ENCODE measurements at places on chromosomes 4 and X.
A peak's percentile ranks its signal among the peaks of the same experiment; 100 is the strongest.

DNA sequence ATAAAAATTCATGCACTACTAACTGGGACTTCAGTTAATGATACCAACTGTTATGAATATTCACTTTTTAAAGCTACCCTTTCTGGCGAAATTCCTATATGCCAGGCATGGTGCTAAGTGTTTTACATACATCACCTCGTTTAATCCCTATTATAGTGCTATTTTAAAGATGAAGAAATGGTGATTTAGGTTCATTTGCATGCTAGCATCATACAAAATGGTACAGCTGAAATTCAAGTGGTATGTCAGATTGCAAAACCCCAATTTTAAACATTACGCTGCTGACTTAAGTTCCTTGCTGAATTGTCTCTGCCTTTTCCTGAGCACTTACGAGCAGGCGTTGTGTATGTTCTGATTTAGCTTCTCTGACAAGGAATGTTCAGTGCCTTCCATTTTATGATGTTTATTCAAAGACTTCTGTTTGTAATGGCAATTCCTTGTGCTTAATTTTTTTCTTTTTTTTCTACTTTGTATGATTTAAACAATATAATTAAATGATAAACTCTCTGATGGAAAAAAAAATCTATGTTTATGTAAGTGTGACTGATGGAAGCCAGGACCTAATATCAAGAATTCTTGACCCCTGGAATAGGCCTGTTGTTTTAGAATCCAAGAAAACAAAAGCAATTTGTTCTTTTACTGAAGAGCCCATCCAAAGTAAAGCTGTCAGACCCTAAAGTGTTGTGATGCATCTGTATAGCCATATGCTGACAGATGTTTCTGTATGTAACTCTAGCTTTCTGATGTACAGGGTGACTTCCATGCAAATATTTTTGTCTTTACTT is 148.1 kb downstream of the PCDH7 start:
- no peak for DNase-seq

- no peak for DNase-seq
Measured at GRCh38 chr4:176883108-176883550, 90.4 kb upstream of the VEGFC start.

DNA sequence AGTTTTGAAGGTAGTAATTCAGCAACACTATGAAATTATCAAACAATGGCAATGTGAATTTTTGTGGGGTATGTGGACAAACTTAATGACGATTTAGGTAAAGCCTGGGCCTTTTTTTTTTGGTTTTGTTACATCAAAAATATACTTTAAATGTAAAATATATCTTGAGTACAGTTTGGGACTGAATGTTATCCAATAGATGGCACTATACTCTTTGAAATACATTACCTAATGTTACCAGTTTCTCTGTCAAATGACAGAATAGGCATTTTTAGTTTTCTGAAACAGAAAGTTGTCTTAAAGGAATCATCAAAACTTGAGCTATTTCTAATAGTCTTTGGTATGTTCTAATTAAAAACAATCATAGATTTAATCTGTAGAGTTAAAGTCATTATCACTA is 1651.9 kb downstream of the C4orf33 start:
- no peak for DNase-seq

GRCh38 chrX:44705817-44706551 is 137.8 kb upstream of the DUSP21 start:
- no peak for DNase-seq

DNA sequence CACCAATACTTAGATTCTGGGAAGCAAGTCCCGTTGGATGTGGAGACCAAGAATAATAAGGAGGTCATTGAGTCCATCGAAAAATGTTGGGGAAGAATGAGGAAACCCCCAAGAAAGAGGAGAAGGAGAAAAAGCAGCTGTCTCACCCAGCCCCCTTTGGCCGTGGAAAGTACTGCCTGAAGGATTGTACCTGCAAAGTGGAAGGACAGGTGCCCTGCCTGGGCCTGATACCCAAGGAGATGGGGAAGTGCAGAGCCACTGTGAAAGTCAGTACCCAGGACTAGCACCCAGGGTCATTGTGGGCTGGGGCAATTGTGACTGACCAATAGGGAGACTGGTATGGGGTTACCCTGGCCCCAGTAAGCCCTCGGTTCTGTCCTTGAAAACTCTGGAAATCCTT is 13.8 kb upstream of the CFAP299 start:
- DNase-seq = no peak

GRCh38 chr4:184273166-184274147 is 55.8 kb upstream of the ENPP6 start:
- no peak for DNase-seq

GRCh38 chr4:83209419-83209818 is 75.2 kb downstream of the COQ2 start:
- no peak for DNase-seq

DNA sequence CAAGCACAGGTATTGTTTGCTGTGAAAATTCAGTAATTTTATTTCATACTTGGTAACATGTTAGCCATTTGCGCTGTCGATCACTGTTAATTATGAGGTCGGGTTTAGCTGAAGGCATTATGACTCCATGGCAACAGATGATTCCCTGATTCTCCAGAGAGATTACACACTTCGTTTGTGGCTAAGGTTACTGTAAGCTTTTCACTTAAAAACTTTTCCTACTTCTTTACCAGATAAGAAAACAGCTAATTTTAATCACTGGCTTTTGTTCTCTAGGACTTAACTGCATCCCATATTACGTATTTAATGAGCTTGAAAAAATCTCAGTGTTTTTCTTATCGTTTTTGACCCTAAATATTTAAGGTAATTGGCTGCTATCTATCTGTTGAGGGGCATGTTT is 2.1 kb downstream of the GSTCD start:
- DNase-seq = no peak

- DNase-seq = no peak
Measured at GRCh38 chrX:38154818-38155217, 65.9 kb downstream of the SRPX start.

DNA sequence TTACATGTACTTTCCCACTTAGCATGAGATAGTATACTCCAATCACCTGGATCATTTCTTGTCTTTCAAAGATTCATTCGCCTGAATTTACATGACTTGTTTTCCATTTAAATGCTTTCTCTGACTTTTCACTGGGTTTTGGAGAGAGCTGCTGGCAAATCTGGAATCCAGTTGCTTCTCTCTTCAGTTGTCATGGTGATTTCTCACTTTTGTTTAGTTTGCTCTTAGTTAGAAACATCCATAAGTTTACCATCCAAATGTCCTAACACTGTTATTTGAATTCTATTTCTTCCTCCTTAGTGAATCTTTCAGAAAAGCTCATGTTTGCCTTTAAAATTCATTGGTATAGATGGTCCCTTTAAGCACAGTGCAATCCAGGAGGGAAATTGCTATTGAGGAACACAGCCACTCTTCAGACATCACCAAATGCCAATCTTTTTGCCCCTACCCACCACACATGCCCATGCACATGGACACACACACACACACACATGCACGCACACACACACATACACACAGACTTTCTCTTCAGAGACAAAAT is 51.7 kb downstream of the REELD1 start:
- no peak for DNase-seq

- no peak for DNase-seq
Measured at GRCh38 chr4:177907736-177908424, 465.6 kb upstream of the AGA start.

GRCh38 chr4:6280365-6280996 is 10.8 kb downstream of the WFS1 start:
- no peak for DNase-seq

GRCh38 chr4:153556435-153556815 is 90.3 kb downstream of the TMEM131L start:
- DNase-seq = no peak

- peak; percentile 4 for DNase-seq
Measured at GRCh38 chrX:56813318-56813837, 84.3 kb downstream of the NBDY start.

- no peak for DNase-seq
Measured at GRCh38 chr4:82705169-82705927, 93.2 kb downstream of the SCD5 start.

GRCh38 chr4:73704314-73705055 is 35.9 kb upstream of the CXCL8 start:
- DNase-seq = no peak

DNA sequence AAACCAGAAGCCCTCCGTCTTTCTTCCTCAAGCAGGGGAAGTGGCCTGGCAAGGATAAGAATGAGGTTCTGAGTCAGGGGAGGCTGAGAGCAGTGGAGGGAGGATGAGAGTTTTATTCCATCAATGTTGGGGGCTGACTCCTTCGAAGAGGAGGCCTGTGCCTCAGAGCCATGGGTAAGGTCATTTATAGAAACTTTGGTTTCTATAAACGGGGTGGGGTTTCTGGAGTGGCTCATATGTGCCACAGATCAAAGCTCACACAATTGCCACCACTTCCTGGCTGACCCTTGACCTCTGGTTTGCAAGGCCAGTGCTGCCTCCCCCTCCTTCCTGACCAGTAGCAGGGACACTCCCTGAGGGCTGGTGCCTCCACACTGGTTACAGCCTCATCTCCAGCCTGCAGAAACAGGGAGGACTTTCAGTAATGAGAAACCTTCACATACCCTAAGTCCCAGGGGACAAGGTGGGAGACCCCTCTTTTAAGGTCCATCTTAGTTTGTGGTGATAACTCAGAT is 166.0 kb downstream of the PDGFRA start:
- no peak for DNase-seq

- peak; percentile 9 for DNase-seq
Measured at GRCh38 chrX:138885886-138886285, 174.4 kb upstream of the FGF13 start.

GRCh38 chr4:766559-767283 is 59.2 kb downstream of the CPLX1 start:
- DNase-seq = no peak

DNA sequence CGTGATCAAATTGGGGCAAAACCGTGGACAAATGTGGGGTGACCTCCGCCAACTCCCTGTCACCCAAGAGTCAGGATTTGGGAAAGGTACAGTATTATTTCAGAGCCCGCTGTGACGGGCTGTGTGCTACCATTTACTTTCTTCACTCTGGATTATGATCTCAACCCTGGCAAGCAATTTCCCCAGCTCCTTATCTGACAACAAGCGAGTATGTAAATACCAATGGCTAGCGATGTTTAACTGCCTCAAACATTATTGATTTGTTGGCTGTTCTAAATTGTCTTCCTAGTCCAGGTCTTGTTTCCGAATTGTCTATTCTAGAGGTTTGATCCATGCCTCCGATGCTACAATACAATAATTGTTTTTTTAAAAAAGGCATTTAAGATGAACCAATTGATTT is 17.7 kb upstream of the PITX2 start:
- no peak for DNase-seq

GRCh38 chr4:7808181-7808580 is 131.5 kb downstream of the AFAP1 start:
- no peak for DNase-seq

- DNase-seq = no peak
Measured at GRCh38 chr4:189364032-189364449, 576.6 kb upstream of the FRG1 start.

DNA sequence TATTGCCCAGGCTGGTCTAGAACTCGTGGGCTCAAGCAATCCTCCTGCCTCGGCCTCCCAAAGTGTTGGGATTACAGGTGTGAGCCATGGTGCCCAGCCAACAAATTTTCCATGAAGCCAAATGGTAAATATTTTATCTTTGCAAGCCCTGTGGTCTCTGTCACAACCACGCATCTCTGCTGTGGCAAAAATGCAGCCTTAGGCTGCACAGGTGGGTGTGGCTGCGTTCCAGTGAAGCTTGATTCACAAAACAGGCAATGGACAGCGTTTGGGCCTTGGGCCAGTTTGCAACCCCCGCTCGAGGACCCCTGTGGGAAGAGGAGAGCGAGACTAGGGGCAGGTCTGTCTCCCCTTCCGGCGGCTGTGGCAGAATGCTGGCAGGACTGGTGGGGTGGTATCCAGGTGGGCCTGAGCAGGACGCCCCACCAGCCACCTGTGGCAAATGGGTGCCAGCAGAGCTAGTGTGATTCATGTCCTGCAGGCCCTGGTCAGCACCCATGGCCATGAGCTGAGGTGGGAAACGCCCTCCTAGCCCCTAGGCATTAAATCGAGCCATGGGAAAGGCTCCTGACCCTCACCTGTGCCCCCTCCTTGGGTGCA is 19.7 kb downstream of the HTRA3 start:
- DNase-seq = no peak

- no peak for DNase-seq
Measured at GRCh38 chr4:13296986-13297385, 187.2 kb downstream of the RAB28 start.

DNA sequence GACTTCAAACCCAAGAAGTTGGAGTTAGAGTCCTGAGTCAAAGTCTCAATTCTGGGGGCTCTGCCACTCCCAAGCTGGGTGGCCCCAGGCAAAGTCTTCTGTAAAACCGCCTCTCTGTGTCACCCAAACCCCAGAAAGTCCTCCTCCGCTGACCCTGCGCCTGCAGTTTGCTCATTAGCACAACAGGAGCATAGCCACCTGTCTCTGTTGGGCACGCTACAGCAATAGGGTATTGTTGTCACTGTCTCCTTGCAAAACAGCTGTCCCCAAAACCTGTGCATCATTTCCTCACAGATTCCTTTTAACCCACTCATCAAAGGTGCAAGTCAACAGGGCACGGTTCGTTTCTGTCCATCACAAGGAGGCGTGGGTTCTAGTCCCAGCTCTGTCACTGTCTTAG is 8.0 kb upstream of the DGAT2L6 start:
- no peak for DNase-seq

DNA sequence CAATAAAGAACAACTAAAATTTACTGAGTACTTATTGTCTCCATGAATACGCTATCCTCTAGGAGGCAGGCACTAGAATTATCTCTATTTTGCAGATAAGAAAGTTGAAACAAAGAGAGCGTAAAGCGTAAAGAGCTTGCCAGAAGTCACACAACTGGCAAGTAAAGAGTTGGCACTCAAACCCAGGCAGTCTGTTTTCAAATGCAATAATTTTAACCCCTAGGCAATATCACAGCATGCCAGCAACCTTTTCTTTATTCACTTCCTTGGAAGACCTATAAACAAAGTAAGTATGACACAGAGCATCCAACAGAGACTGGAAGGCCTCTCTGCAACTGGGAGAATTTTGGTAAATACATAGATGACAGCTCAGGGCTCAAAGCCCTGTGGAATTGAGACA is 23.2 kb upstream of the AMELX start:
- DNase-seq = no peak

DNA sequence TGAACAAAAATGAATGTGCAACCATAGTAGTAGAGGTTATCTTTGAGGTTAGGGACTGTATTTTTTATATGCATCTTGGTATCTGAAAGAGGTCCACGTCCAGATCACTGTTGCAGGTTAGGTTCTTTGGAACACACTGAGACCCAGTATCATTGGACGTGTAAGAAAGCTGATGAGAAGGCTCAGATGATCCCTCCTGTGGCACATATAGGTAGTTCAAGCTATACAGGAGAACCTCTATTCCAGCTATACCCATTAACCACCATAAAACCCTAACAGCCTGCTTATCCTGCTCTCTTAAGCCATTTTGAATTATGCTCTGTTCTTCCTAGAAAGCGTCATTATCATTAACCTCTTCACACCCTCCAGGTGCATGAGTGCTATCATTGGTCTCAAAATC is 930.7 kb upstream of the HS3ST1 start:
- no peak for DNase-seq

DNA sequence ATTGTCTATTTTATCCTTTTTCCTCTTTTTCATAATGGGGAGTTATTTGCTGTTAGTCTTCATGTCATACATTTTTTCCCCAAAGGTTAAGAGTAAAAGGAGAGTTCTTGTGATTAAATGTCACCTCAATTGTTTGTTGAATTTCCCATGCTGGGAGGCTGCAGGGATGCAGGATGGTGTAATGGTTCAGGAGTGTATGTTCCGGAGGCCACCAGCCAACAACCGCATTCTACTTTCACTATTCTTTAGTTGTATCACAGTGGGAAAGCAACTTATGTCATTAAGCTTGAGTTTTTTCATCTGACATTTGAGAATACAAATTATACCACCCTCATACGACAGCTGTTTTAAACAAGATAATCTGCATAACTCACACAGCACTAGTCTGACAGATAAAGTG is 15.4 kb downstream of the AFP start:
- DNase-seq = no peak

Measured in H54 (cell line).